ENCODE measurements at places on chromosomes 5 and 9.

- no peak for DNase-seq
Measured at GRCh38 chr5:74966141-74967026, 86.0 kb downstream of the GCNT4 start.

DNA sequence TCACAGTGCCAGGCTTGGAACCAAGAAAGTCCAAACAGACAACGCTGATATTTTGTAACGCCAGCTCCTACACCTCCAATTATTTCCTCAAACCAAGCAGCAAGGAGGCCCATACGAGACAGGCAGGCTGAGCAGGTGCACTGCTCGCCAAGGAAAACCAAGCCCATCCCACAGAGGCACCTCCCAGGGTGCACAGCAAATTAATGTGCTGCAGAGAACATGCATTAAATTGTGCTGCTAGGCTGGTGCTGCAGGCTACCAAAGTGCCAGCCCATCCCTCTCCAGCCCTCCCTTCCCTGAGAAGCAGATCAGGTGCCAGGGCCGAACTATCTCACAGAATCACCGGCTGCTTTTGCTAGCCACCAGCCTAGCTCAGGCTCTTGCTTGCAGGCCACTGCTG, 137.8 kb downstream of the PAX5 start:
- DNase-seq, result no peak

GRCh38 chr9:88829276-88829675, 162.0 kb upstream of the S1PR3 start:
- no peak for DNase-seq

DNA sequence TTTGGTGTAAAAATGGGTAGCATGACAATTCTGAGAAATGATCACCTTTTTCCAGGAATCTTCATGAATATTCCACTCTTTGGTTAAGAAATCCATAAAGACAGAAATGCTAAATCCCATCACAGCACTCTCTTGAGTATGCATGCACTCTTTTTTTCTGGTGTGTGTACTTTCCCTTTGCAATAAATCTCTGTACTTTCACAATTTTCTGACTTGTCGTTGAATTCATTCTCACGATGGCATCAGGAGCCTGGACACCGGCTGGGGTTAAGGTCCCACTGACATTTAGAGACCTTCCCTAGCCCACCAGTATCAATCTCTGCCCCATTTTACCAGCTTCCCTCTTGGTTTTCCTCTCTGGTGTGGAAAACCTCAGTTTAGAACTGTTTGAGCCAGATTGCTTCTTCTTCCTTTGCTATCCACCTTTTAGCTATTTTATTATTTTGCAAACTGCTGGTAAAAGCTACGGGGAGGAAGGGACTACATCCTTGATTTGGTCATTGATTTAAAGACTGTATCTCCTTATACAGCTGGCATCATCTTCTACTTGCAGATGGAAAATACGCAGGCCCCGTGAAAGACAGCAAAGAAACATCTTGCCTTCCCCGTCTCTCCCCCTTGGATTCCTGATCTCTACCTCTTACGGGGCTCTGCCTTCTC, 59.9 kb upstream of the ZFR start:
- DNase-seq, result no peak

- no peak for DNase-seq
Measured at GRCh38 chr9:3343671-3344070, 182.1 kb downstream of the RFX3 start.

GRCh38 chr5:16559702-16560101, 57.1 kb downstream of the RETREG1 start:
- no peak for DNase-seq

GRCh38 chr9:122225312-122226141, 3.2 kb downstream of the LHX6 start:
- no peak for DNase-seq

GRCh38 chr9:115615000-115615401, 497.0 kb upstream of the TNC start:
- DNase-seq, result no peak

- DNase-seq, result peak; percentile 52
Measured at GRCh38 chr5:39274398-39275085, 55.2 kb upstream of the FYB1 start.

DNA sequence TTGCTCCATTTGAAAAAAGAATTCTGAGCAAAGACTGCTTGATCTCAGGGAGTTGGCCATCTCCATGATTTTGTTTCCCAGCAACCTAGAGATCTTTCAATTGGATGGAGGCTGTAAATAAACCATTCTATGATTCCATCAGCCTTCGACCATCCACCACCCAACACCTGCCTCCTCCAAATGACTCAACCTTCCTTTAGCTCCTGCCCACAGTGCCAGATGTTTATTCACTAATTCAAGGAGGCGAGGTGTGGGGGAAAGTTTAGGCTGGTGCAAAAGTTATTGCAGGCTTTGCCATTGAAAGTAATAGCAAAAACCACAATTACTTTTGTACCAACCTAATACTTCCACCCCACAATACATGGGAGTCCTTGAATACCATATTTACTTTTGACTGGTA, 327.5 kb downstream of the CAAP1 start:
- DNase-seq, result no peak

DNA sequence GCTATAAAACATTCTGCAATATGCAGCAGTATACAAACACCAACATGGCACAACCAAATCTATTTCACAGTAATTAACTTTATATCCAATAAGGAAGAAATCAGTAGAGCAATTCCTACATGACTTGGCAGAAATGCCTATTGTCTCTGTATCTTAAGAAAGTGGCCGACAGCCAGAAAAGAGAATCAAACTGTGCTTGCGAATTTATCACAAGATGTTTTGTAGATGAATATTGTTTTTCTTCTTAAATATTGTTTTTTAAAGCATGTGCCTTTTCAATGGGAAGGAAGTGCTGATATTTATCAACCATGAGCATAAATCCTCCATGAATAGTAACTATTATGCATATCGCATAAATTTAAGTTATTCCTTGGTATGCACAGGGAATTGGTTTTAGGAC, 501.7 kb upstream of the DMAC1 start:
- no peak for DNase-seq

DNA sequence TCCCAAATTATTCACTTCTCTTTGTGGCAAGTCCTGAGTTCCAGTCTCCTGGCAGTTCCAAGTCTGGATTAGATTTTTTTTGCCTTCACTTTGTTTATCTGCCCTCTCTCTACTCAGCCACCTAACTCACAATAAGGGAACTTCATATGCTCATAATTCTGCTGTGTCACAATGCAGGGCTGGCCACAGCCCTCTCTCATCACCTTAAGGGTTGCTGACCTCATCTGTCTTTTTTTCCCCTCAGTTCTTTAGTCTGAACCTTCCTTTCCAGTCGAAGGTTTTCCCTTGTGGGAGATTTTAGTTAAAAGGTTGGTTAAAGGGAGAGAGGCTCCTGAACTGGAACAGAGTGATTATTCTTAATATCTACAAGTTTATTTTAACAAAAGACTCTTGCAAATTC, 4.1 kb downstream of the BAG1 start:
- no peak for DNase-seq

DNA sequence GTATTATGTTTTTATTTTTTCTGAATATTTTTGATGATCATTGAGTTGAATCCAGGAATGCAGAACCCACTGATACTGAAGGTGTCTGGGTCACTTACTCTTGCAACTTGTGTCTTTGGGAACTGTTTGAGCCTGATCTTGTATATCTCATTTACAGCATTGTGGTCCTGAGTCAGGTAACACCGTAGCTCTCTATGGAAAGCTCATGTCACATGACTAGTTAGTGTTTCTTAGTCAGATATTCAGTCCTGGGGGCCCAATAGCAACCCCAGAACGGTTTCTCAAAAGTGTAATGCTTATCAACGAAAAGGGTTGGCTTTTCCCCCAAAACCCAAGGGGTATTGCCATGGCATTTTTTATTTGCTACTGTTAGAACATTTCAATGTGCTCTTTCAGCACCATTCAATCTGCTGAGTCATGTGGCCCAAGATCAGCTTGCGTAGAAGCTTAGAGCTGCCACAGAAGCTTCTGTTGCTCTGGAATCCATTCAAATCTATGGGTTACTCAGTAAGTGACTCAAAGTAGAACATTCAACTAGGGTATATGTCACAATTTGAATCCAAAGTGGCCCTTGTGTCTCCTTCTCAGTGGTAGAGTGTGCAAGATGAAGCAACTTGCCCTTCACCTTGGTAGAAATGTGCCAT, 12.1 kb upstream of the PTAR1 start:
- no peak for DNase-seq

DNA sequence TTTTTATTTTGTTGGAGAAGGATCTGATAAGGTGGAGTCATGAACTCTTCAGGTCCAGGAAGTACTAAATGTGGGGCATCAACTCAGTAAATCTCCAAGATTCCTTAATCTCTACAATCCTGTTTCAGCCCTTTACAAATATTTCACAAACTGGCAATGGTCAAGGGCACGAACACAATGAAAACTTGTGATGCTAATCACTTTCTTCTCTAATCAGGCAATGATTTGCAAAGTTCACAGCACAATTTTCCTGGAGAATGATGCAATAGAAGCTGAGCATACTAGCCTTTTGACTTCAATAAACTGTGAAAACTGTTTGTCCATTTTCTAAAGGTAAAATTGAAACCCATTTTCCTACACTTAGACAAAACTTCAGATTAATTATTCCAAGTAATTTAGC, 16.9 kb downstream of the GDF9 start:
- DNase-seq, result no peak

DNA sequence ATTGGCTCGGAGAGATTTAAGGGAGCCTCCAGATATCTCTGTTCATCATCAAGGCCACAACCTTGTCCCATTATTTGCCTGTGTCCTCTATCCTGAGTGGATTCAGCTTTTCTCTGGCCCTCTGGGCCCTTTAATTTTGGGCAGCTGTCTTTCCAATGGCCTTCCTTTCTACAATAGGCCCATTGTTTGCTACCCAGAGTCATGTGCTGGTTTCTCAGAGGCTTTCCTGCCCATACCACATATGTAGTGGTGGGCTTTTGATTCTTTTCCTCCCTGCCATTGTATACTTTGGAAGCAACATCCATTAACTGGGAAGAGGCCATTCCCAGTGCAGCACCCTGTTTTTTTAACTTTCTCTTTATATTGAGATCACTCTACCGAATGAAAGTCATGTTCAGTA, 233.9 kb upstream of the SGCD start:
- no peak for DNase-seq

GRCh38 chr9:125513668-125514413, 193.2 kb downstream of the MAPKAP1 start:
- no peak for DNase-seq

DNA sequence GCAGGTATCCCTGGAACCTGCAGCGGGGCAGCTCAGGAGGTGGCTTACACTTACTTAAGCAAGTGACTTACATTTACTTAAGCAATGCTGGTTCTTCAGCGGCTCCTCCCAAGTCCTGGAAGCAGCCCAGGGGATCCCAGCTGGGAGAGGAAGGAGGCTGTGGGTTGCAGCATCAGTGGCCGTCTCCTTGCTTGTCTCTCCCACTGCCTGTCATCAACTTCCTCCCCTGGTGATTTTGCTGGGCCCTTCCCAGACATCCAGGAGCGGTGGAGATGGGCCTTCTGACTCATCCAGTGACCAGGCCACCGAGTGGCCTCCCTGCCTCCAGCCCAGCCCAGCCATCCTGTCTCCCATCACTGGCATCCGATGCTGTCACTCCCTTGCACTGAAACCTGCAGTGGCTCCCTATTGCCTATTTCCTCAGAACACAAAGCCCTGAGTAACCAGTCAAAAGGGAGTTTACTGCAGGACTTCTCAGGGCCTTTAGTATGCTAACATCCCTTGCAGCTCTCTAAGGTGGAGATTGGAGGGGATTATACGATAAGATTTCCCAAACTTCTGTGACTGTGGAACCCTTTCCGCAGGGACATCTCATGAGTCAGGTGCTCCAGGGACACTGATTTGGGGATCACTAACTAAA, 155.9 kb upstream of the PHYKPL start:
- no peak for DNase-seq

DNA sequence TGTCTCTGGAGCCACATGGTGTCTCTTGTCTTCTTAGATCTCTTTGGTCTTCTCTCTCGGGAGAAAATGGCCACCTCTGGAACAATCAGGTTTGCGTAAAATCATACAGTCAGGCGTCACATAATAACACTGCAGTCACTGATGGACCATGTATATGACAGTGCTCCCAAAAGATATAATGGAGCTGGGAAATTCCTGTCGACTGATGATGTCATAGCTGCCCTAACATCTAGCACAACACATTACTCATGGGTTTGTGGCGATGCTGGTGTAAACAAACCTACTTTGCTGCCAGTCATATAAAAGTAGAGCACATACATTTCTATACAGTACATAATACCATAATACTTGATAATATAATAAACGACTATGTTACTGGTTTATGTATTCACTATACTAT, 30.1 kb upstream of the RAI14 start:
- no peak for DNase-seq

DNA sequence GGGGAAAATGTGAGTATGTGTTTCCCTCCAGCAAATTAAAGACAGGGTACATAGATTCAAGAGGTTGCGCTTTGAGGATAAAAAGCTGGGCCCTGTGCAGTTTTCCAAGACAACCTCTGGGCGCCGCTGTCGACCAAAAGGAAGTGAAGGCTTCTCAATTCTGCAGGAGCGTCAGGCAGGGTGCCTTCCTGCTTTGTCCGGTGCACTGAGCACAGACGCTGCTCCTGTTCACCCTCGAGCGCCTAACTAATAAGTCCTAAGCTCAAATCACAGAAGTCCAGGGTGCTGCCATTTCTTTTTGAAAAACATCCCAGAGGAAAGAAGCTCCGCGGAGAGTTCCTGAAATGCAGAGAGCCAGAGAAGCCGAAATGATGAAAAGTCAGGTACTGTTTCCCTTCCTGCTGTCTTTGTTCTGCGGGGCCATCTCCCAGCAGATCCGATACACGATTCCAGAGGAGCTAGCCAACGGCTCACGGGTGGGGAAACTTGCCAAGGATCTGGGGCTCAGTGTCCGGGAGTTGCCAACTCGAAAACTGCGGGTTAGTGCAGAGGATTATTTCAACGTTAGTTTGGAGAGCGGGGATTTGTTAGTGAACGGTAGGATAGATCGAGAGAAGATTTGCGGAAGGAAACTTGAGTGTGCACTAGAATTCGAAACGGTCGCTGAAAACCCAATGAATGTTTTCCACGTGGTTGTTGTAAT, at the start of gene PCDHGB1:
PCDHGB1 (plus strand) TSS at position 183 of the 703 bp plus-strand sequence; CDS start at position 345, 162 bp downstream.
- no peak for DNase-seq

DNA sequence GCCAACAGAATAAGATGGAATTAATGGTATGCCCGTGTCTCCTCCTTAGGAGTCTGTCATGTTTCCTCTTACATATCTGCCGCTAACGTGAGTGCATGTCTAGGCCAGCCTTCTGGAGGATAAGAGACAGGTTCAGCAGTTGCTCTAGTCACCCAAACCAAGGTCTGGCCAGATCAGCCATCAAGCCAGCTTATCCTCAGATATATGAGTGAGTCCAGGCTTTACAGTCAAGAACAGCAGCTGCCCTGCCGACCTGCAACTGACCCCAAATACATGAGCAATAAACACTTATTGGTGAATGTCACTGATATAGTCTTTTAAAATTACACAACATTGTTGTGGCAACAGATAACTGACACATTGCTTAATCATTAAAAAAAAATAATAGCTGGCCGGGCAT, 123.5 kb downstream of the TSSK1B start:
- DNase-seq, result no peak

- DNase-seq, result no peak
Measured at GRCh38 chr9:37379835-37380234, 42.7 kb upstream of the GRHPR start.

All from Jurkat, Clone E6-1 (cell line).